ENCODE measurements at places on chromosomes 12 and 14.

DNA sequence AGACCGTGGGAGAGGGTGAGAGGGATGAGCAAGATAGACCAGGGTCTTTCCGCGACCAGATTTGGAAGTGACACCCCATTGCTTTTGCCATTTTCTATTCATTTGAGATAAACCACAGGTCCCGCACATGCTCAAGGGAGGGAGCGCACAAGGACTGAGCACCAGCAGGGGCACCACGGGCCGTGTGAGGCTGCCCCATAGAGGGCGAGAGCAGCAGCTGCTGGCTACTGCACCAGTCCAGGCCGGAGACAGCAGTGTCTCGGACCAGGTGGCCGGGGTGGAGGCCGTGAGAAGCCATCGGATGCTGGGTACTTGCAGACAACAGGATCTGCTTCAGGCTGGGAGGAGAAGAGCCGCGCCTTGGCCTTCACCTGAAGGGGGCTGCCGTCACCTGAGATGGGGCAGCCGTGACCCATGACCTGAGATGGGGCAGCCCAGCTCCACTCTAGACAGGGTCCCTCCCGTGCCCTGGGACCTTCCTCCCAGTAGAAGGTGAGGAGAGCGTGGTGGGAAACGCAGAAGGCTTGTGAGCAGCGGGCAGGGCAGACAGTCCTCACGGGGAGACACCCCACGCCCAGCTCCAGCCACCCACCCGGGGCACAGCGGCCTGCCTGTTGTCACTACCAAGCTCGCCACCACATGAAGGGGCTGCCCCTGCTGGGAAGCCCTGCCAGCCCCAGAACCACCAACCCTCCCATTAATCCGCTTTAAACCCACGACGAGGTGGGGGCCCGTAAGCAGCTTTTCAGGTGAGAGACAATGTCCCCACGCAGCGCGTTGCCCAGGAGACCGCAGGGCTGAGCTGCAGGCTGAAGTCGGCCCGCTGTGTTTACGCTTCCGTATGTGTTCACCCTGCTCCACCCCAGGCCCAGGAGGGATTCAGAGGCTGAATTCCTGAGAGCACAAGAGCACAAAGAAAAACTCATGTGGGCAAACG is 61.7 kb upstream of the FBRSL1 start:
- DNase-seq, result no peak

- DNase-seq, result no peak
These were observed 51.1 kb upstream of the EML1 start for GRCh38 chr14:99742074-99742473.

DNA sequence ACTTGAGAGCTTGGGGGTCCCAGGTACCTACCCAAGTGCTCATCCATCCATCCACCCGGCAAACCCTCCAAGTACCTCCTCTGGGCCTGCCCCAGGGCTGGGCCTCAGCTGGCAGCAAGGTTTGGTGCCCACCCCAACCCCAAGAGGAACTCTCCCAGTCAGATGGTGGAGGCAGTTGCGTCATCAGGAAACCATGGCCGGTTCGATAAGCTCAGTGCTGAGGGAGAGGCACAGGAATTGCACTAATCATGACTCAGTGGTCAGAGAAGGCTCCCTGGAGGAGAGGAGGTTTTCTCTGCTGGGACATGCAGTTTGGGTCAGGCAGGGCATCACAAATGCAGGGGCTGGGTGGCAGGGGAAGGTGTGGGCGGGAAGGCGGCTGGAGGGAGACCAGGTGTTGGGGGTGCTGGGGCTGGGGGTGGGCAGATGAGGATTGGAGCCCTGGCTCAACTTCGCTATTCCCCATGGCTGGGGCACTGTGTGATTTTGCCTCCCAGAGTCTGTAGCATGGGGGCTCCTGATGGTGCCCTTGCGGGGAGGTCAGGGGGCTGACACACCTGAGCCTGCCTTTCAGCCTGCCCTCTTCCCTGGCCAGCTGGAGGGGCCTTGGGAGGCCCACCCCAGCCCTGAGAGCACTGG is 32.2 kb downstream of the SH2B3 start:
- no peak for DNase-seq

DNA sequence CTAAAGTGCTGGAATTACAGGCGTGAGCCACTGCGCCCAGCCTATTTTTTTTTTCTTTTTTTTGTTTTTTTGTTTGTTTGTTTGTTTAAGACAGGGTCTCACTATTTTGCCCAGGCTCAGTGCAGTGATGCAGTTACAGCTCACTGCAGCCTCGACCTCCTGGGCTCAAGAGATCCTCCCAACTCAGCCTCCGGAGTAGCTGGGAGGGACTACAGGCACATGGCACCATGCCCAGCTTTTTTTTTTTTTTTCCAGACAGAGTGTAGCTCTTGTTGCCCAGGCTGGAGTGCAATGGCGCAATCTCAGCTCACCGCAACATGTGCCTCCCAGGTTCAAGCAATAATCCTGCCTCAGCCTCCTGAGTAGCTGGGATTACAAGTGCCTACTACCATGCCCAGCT is 5.8 kb upstream of the ITFG2 start:
- no peak for DNase-seq

DNA sequence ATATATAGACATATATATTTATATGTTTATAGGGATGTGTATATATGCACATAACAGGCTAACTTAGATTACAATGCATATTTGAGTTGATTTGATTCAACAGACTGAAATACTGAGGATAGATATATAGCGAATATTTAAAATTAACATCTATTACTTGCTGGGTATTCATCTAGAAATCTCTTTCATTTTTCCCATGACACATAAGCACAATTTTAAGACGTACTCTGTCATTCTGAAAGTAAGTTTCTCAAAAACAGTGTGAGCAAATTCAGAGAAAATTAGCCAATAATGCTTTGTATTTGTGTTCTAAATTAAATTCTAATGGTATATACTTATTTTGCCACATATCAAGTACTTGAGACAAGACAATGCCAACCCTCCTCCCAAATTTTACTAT is 907.5 kb upstream of the MDGA2 start:
- DNase-seq, result no peak

- no peak for DNase-seq
These were observed 354.0 kb downstream of the ETNK1 start for GRCh38 chr12:22978962-22979361.

Measured in activated B cell treated with CpG ODN at 0.5 μM for 24 hours (primary cell).